ENCODE measurements at places on chromosomes 16 and 17. TPM values are rescaled to one million over a fixed set of nuclear protein-coding genes. Genes with fewer than 3 reads are reported as not detected.

GRCh38 chr17:18235743-18236256 is 10.4 kb downstream of the LLGL1 start:
- H3K27me3 ChIP-seq, result no peaks in the 10 kb centered on the region
- H3K4me3 ChIP-seq, result no peak overlapping the region
- H3K4me1 ChIP-seq, result no peaks in the 10 kb centered on the region
- no peak overlapping the region for H3K27ac ChIP-seq
- H3K36me3 ChIP-seq, result no peaks in the 10 kb centered on the region

DNA sequence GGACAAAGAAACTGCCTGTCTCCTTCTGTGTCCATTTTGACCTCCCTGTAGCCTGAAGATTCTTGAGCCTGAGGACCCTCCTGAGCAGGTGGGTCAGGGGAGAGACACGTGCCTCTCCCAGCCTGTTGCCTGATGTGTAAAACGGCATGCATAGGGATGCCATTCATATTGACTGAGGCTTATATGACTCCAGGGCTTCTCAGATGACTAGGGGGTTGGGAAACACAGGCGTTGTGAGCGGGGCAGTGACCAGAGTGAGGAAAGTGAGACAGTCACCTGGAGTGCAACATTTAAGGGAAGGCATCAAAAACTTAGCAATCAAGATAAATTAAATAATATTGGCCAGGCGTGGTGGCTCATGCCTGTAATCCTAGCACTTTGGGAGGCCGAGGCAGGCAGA is 5.1 kb upstream of the SLC16A5 start:
- H3K27ac ChIP-seq, result no peak overlapping the region
- DNase-seq, result no peak
- H3K4me1 ChIP-seq, result peaks cover 12% of the 10 kb centered on the region
- no peak overlapping the region for H3K4me3 ChIP-seq

GRCh38 chr16:49024016-49024415 is 257.6 kb downstream of the CBLN1 start:
- H3K36me3 ChIP-seq, result no peaks in the 10 kb centered on the region
- H3K4me3 ChIP-seq, result no peak overlapping the region
- H3K27me3 ChIP-seq, result no peaks in the 10 kb centered on the region

DNA sequence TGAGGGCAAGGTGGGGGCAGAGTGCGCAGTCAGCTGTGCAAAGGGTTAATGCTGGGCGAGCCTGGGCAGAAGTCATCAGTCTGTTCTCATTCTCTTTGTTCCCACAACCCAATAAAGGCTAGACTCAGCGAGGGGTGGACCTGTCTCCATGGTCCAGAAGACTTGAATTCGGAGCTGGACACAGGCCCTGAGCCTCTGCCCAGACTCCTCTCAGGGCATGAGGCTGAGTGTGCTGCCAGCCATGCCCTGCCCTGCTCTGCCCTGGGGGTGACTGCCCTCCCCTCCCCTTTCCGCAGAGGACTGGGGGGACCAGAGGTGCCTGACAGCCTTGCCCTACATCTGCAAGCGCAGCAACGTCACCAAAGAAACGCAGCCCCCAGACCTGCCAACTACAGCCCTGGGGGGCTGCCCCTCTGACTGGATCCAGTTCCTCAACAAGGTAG is 54.5 kb downstream of the MRC2 start:
- DNase-seq, result no peak
- no peak overlapping the region for H3K27ac ChIP-seq
- no peaks in the 10 kb centered on the region for H3K36me3 ChIP-seq
- H3K4me3 ChIP-seq, result no peak overlapping the region
- H3K27me3 ChIP-seq, result no peaks in the 10 kb centered on the region

- peak overlapping the region; percentile 29 for H3K4me3 ChIP-seq
- DNase-seq, result no peak
- H3K27ac ChIP-seq, result peak overlapping the region; percentile 60
- no peaks in the 10 kb centered on the region for H3K4me1 ChIP-seq
- no peaks in the 10 kb centered on the region for H3K36me3 ChIP-seq
Observed at GRCh38 chr16:50697881-50698767, 4.7 kb downstream of the NOD2 start.

The HCRT gene
- total RNA-seq, result not detected

All from pancreas (tissue), 10 donors.